Stimulated activated CD8-positive, alpha-beta memory T cell treated with anti-CD3 and anti-CD28 coated beads, Interleukin-15, amount 100 ng/mL, for 48 hours (primary cell): ENCODE measurements at places on chromosomes 16 and 17.

DNA sequence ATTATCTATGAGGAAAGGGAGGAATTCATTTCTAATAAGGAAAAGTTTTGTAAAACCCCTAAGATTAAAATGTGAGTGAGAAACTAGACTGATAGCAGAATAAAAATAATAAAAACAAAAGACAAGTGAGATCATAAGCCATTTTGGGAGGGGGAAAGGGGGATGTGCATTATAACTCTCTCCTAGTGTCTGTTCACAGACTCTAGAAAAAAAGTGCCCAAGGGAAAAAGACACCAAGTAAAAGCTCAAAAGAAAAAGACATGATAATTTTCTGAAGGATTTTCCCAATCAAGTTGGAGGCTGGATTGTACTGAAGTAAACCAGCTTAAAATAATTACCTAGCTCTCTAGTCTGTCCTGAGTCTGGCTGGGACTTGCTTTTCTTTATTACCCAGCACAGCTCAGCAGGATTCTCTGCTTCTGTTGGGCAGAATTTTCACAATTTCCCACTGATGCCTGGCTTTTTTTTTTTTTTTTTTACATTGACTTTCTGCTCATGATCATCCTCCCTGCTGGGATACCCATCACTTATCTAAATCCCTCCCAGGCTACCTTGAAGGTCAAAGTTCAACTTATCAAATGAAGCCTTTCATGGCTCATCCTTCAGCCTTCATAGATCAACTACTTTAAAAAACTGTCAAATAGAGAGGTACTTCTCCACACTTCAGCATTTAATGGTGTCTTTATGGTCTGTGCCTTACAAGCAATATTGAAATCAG is 124.2 kb upstream of the KCNJ16 start:
- no peak for DNase-seq

- no peak for DNase-seq
These were observed 38.6 kb upstream of the BRD7 start for GRCh38 chr16:50407351-50407750.

DNA sequence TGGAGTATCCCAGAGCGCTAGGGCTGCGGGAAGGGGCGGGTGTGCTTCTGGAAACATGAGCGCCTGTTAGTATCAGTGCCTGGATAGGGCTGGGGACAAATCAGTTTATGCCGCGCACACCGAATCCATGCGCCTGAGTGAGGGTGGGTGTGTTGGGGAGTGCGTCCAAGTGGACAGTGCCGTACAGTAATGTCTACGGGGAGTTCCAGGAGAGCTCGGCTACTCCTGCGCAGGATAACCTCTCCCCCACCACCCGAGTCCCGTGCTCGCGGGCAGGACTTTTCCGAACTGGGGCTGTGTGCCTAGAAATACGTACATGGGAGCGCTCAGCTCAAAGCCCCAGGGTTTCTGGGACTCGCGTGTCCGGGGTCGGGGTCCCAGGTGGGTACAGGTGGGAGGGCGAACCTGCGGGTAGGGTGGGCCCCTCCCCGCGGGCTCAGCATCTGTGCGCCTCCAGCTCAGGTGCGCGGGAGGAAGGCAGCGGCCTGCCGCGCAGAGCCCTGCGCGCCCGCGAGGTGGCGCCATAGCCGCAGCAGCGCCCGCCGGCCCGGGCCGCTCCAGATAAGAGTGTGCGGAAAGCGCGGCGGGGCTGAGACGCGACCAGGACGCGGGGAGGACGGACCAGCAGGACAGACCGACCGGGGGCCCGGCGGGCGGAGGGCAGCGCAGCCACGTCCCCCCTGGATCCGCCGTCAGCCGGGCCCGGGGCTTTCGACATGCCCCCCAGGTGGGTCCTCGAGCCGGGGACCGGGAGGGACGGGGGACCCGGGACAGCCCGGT is at the start of gene HIC1:
Gene HIC1, plus strand, starts transcription at position 592 of the 780 bp plus-strand sequence. CDS start 1,588 bp downstream, outside the sequence.
- peak; percentile 74 for DNase-seq

DNA sequence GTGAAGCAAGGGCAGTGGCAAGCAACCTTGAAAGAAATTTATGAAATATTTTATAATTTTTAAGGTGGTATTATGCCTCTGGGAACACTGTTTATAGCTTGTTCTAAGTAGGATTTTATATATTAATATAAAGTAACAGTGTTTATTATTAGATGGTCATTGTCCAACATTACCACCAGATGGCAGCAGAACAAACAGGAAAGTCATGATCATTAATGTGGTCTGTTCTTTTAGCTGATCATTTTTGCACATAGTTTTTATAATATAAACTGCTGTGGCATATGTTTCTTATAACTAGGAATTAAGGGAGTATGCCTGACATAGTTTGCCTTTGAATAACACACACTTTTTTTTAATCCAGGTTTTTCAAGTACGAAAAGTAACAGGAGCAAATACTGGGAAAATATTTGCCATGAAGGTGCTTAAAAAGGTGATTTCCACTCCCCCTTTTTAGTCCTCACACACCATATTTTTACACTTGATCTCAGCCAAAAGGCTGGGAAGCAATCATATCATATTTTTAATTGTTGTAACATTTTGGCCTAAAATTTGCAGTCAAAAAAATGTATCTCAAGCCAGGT is 21.4 kb downstream of the RPS6KB1 start:
- no peak for DNase-seq

DNA sequence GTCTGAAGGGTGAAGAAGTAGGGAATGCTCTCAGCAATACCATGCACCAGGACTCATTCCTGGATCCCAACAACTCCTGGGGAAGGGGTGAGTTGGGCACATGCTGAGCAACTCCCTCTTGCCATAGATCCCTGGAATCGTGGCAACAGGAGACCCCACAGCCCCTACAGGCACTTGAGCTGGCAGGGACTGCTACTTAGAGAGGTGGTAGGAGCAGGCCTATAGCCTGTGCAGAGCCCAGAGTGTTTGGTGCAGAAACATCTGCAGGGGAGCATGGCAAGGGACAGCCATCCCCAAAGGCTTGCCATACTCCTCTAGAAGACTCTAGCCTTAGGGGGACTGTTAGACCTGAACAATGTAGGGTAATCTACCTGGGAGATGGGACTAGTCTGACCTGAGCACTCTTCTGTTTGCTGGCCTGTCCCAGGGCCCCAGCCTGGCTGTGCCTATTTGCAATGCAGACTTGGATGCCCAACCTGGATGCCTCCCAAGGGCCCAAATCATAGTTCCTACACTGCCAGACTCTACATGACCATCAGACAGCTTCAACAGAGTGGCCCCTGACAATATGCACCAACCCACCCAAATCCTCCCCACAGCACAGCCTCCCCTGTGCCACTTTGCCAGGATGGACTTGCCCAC is 568.6 kb upstream of the KIF2B start:
- no peak for DNase-seq

GRCh38 chr17:19978805-19979211 is 1.2 kb upstream of the AKAP10 start:
- DNase-seq: no peak

DNA sequence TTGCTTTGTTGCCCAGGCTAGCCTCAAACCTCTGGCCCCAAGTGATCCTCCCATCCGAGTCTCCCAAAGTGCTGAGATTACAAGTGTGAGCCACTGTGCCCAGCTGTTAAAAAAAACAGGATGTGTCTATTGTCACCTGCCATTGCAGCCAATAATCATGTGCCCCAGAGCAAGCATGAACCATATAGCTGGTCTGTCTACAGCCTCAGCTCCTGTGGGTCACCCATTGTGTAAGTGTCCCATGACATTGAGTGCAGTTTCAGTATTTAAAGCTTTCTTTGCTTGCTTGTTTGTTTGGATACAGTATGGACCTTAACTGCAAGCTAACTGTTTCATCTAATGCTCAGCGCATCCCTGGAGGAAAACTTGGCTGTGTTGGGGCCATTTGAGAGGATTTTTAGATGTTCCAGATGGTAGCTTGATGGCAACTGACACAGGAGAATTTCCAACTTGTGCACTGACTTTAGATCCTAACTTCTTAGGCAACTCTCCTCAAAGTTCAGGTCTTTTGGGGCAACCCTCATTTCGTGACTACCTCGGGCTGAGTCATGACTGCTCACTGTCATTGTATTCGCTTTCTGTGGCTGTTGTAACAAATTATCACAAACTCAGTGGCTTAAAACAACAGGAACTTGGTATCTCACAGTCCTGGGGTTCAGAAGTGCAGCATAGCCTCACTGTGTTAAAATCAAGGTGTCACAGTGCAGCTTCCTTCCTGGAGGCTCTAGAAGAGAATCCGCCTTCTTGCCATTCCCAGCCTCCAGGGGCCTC is 30.3 kb upstream of the ADORA2B start:
- DNase-seq: no peak

DNA sequence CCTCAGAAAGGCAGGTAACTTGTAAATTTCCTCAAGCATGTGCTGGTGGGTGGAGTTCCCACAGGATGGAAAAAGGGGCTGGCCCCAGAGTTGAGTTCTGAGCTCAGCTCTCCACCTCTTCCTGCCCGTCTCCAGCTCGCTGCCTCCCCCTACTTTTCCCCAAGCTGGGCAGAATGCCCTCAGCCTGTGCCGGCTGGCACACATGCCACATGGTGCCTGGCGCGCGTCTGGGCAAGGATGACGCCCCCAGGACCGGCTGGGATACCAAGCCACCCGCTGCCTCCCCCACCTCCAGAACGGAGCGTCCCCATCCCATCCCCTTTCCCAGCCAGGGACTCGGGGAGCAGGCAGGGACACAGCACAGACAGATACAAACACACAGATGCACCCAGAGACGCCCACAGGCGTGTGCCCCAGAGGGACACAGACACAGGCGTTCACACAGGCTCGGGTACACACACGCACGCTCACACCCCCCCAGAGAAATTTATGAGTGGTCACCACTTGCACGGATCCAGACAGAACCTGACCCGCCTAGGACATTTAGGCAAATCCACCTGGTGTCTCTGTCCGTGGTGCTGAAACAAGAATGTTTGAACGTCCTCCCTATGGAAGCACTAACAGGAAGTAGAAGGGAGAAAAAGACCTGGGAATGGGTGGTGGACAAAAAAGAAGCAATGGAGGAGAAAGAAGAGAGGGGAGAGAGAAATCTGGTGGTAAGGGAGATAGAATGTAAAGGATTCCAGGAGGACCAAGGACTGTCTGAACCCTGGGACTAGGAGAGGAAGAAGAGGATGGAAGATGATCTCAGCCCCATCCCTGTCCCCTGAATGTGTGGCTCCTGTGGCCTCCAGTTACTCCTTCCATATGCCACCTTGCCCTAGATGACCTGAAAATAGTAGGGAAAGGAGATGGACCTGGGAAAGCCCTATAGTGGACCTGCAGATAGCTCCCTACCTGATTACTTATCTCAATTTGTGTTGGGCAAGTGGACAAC is 15.5 kb downstream of the NEUROD2 start:
- DNase-seq: no peak

DNA sequence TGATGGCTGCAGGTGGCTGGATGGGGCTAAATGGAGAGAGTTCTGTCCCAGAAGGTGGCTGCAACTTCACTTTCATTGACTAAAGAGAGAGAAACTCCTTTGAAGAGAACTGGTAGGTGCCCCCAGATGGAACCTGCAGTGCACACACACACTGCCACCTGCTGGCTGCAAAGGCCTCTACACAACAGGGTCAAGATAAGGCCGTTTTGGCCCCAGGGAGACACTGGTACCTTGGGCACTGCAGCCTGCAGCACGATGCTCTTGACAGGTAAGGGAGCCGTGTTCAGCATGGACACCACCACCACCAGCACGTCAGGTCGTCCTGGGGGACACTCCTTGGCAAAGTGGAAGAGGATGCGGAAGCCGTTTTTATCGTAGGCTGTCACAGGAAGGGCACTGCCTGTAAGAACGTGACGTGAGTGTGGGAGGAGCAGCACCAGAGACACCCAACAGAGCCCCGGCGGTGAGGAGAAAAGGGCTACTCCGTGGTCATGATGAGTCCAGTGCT is 22.7 kb downstream of the GGA3 start:
- no peak for DNase-seq

DNA sequence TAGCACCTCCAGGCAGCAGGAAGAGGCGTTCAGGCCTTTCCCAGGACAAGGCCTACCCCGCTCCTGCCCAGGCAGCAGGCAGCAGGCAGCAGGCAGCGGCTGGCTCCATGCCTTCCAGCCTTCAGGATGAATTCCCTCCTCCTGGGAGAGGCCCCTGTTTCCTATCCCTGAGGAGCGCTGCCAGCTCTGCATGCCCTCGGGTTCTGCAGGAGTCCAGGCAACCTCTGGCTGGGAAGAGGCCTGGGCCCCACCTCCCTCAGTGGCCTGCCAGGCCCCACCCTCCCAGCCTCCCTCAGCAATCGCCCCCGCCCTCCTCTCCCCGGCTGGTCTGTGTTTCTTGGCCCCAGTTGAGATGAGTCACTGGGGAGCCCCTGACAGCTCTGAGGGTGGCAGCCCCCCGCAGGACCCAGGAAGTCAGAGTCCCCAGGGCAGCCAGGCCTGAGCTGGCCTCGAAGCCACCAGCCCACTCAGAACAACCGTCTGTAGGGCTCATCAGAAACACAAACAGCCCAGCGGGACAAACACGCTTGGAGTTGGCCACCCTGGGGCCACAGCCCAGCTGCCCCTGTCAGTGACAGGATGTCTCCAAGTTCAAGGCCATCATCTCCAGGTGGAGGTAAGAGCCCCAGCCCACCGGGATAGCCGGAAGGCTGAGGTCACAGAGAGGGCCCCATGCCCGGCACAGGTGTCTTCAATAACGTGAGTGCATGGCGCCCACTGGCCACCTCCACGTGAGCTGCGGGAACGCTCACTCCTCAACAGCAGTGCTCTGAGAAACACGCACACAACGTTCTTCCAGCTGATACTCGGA is 39.5 kb upstream of the CIBAR2 start:
- no peak for DNase-seq

DNA sequence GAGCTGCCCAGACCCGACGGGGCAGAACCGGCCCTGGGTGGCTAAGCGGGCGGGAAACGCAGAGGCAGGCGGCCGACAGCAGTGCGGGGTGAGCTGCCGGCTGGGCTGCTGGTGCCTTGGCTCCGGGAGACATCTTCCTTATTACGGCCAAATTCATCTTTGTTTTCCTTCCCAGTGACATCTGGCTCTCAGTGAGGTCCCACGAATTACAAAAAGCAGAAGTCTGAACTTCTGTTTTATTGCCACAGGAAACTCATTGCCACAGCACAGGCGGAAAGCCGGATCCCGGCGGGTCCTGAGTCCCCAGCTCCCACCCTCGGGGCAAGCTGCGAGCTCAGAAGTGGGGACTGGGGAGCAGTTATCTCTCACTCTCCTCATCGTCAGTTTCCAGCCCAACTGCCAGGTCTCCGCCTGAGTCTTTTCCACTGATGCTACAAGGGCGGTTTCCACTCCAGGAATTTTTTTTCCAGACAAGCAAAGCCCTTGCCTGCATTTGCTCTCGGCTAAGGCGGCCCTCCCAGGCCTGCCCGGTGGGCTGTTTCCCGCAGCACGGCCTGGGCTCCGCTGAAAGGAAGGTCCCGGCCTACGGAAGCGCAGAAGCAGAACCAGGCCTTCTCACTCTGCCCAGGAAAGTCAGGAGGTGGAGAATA is 40.3 kb downstream of the CBFA2T3 start:
- DNase-seq: no peak

- no peak for DNase-seq
These were observed 114.5 kb downstream of the CLEC16A start for GRCh38 chr16:11058832-11059231.
